Panc1 (cell line): ENCODE measurements at places on chromosomes 16 and 17.

DNA sequence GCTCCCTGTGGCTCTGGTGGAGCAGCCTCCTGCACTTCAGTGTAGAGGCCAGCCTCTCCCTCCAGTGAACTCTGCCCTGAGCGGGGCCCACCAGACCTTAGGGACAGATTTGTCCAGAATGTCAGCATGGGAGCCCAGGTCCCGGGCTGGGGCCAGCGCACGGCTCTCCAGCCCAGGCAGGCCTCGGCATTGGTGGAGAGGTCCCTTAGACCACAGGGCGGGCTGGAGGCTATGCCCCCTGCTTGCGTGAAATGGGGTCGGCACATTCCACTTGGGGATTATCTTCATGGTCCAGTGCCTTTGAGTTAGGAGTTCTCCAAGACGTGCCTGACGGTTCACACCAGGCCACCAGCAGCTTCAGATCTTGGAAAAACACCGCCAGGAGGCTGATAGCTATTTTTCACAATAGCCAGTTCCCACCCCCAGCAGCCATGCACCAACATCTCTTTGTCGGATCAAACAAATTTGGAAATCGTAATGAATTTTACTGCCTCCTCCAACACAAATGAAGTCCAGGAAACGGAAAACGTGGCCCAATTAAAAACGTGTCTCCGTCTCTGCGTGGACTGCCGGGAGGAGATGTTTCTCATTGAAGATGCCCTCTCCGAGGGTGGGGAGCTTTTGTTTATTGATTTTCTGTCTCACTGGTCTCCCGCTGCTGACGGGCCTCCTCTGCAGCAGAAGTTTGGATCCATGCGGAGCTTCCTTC is 110.0 kb upstream of the CIBAR2 start:
- DNase-seq, result no peak

GRCh38 chr16:1005286-1005685 is 23.7 kb downstream of the SOX8 start:
- no peak for DNase-seq

- no peak for DNase-seq
These were observed 497 bp downstream of the BCL7C start for GRCh38 chr16:30893417-30893743.

DNA sequence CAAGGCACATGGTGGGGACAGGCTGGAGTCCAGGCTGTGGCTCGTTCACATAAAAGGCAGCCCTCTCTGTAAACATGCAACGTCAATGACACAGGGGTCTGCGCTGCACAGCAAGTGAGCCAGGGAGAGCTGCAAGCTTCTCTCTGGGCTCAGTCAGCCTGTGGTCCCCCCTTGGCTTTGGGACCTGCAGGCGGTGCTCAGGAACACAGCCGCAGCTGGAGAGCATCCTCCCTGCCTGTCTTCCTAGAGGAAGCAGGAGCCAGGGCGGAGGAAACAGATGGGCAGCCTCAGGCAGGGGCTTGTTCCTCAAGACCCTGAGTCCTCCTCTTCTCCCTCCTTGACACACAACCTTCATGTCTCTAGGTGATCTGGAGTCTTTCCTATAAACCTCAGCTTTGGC is 228.0 kb downstream of the C16orf78 start:
- DNase-seq, result no peak

DNA sequence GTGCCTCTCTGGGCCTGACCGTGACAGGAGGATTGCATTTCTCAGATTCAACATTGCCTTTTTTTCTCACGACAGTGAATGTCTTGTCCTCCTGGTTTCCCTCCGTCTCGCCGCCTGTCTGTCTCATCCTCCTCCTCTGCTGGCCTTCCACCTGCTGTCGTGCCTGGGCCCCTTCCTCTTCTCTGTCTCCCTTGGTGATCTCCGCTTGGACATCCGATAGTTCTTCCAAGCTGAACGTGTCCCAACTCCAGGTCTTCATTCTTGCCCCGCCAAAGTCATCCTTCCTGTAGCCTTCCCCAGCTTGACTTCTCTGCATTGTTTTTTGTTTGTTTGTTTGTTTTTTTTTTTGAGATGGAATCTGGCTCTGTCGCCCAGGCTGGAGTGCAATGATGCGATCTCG is 79.4 kb downstream of the RAP1GAP2 start:
- DNase-seq, result no peak

- no peak for DNase-seq
These were observed at the start of gene TNK1 for GRCh38 chr17:7380855-7381683. Gene TNK1, plus strand, starts transcription at chr17:7381089. Its CDS starts 1,838 bp downstream, at chr17:7382927.

DNA sequence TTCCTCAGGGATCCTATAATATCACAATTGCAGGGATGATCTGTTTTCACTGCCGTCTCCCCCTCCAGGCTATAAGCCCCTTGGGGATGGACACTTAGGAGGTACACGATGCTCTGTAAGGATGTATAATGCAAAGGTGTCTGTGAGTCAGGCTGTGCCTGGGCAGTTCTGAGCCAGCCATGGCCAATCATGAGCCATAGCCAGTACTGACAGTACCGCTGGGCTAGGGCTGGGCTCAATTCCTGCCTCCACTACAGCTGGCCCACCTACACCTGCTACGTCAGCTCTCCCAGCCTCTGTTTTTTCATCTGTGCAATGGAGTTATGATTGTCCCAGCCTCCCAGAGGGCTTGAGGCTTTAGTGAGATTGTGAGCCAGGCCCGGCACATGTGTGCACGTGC is 2.8 kb upstream of the WNT9B start:
- no peak for DNase-seq

- no peak for DNase-seq
These were observed 12.7 kb downstream of the CALB2 start for GRCh38 chr16:71371237-71371636.

GRCh38 chr17:64499805-64500486 is 3.1 kb upstream of the POLG2 start:
- DNase-seq, result no peak

DNA sequence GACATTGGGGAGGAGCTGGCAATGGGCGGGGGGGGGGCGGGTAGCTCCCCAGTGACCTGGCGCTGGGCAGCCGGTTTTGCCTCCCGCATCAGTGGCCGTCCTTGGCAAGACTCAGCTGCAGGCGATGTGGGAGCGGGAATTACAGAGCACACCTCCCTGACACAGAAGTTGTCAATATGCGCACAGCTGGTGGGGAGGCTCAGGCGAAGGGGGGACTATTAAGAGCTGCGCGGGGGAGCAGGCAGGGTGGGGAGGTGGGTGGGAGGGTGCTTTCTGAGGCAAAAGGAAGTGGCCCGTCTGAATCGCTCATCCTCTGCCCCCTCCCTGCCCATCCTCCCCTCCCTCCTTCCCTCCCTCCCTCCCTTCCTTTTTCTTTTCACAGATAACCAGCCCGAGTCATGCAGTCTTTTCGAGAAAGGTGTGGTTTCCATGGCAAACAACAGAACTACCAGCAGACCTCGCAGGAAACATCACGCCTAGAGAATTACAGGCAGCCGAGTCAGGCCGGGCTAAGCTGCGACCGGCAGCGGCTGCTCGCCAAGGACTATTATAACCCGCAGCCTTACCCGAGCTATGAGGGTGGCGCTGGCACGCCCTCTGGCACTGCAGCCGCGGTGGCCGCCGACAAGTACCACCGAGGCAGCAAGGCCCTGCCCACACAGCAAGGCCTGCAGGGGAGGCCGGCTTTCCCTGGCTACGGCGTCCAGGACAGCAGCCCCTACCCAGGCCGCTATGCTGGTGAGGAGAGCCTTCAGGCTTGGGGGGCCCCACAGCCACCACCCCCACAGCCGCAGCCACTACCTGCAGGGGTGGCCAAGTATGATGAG is 44.0 kb downstream of the SREBF1 start:
- DNase-seq, result no peak
